Stimulated activated CD4-positive, alpha-beta T cell treated with anti-CD3 and anti-CD28 coated beads, Interleukin-12 subunit alpha, Interleukin-12 subunit beta, amount 100 ng/mL, for 24 hours (primary cell): ENCODE measurements at places on chromosomes 12 and 14.

DNA sequence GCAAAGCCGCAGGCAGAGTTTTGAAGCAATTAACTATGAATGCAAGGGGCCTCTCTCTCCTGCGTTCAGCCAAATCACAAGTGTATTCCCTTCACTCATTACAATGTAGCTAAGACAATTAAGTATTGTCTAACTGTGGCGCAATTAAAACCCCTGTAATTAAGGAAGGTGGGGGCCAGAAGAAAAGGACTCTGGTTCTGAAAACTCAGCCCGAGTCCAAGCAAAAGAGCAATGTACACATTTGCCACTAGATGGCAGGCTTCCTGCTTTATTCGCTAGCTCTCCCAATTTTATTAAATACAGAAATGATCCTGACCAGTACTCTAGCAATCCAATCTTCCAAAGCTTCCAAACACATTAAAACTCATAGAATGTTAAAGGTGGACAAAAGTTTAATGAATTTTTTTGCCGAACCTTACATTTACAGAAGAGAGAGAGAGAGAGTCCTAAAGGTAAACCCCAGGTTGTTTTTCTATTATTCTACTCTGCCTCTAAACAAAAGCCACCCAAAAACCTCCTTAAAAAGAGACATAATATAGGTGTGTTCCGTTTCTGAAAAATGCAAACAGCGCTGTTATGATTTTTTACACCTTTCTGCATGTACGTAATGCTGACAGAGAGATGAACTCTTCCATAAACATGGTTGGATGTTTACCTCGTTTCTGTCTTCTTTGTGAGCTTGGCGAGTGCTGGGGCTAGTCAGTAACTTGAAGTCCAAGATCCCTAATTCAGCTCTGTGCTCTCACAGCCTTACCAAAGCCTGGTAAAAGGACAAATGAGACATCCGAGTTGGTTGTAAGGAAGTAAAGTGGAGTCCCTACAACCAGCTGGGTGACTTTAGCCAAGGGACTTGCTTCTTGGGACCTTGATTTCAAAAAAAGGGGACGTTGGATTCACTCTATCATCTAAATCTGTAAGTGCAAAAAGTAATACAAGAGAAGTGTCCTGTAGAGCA is 50.9 kb upstream of the VASH1 start:
- DNase-seq, result no peak

- no peak for DNase-seq
Measured at GRCh38 chr12:131448254-131448795, 262.6 kb upstream of the SFSWAP start.

- DNase-seq, result no peak
Measured at GRCh38 chr14:50714450-50715073, 46.5 kb upstream of the SAV1 start.

DNA sequence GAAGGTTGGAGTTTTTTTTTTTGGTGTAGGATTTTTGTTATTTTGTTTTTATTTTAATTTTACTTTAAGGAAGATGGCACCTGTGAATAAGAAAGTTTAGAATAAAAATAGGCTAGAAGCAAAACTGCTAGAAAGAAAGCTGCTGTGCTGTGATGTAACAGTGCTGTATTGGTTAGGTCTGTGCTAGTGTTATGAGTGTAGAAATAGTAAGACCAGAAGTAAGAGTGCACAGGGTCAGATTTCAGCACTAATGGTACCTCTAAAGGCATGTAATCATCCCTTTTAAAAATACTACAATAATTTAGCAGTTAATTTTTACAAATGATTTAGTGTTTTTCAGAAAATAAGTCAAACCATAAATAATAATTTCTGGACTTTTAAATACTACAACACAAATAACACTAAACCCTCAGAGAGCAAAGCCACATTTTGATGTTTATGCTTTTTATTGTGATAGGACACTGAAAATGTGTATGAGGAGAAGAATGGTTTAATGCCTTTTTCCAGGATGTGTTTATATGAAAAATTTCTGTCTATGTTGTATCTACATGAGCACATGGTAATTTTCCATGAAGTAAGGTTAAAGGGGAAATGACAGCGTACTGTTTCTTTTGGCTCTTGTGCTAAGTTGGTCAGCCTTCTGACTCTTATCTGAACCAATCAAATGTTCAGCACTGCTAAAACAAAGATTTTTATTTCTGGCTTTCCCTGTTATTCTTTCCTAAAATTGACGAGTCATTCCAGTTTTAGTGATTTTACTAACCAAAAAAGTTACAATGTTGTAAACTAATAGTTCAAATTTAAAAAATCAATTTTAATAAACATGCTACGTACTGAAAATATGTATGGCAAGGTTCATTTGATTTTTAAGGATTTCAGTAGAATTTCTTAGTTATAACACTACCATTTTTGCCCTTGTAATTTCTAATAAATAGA is 96.1 kb downstream of the PPHLN1 start:
- DNase-seq, result no peak

- DNase-seq, result no peak
Measured at GRCh38 chr12:96473394-96474093, 15.8 kb upstream of the CFAP54 start.

DNA sequence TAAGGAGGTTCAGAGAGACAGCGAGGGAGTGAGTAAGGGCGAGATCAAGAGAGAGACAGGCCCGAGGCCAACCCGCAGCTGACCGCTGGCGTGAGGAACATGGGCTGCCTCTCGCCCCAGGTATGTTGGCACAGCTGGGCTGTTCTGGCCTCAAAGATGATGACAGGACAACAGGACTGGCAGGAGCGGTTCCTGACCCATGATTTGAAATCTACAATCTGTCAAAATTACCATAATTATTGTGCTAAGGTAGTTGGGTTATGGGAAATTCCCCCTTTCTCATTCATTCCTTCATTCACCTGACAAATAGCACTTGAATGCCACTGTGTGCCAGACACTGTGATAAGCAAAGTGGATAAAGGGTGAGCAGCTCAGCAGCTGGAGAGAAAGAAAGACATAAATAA is 5.1 kb upstream of the ENDOU start:
- no peak for DNase-seq

DNA sequence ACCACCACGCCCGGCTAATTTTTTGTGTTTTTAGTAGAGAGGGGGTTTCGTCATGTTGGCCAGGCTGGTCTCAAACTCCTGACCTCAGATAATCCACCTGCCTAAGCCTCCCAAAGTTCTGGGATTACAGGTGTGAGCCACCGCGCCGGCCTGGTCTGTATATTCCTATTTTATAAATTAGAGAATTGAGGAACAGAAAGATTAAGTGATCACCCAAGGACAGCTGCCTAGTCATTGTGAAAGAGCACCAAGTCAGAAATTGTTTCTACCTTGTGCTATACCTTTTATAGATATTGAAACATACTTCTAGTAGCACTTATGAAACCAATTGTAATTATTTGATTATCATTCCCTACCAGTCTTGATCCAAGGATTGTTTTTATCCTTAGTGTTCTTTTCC is 1.9 kb downstream of the KNTC1 start:
- DNase-seq, result no peak

GRCh38 chr14:75242546-75243273 is 35.9 kb upstream of the FOS start:
- no peak for DNase-seq

GRCh38 chr14:90303473-90303872 is 28.3 kb downstream of the NRDE2 start:
- no peak for DNase-seq

DNA sequence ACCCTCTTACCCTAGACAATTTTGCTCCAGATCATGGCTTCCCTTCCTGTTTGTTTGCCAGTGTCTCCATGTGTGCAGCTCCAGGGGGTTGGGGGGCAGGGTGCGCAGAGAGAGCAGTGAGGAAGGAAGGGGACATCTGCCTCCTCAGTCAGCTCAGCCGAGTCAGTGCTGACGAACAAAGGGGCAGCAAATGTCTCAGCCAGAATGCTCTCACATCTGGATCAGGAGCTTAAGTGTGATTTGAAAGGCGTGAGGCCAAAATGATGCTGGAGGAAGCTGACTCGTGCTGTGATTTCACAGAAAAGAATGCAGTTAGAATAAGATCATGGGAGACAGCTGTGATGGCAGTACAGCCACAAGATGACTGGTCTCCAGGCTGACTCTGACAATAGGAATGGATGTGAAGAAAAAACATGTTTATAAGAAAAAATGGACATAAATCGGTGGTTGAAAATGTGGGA is 27.1 kb upstream of the CDK17 start:
- DNase-seq, result no peak

- DNase-seq, result no peak
Measured at GRCh38 chr12:120467439-120467838, 2.1 kb downstream of the SRSF9 start.

DNA sequence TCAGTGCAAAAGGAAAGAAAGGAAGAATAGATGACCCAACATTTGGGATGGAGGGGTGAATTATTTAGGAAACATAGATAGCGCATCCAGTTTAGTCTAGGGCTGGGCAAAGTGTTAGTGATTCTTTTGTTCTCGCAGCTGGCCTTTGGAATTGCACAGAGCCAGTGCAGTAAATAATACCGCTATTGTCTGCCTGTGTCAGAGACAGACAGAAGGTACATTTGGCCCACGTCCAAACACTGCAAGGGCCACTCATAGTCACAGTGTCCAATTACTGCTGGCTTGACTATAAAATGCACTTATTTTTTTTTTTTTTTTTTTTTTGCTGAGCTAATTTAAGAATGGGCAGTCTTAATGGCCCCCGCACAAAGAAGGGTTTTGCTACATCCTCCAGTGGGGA is 638.6 kb downstream of the BCL11B start:
- no peak for DNase-seq
